ENCODE measurements at places on chromosomes 7 and 10.

DNA sequence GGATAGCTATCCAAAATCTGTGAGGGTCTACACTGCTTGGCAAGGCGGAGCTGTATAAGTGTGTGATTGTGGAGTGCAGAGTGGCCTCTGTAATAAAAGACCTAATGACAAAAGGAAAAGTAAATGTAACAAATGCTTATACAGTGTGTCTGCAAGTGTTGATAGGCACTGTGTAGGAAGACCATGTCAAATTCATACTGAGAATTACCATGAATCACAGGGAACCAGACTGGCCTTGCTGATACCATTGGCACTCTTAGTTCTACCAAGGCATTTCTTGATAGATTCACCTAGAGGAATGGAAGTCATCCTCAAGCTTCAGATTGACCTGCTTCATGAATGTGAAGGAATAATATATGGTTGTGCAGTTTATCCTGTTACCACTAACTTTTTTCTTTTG lies 58.8 kb downstream of the CYCS start:
- no peak for ATAC-seq

DNA sequence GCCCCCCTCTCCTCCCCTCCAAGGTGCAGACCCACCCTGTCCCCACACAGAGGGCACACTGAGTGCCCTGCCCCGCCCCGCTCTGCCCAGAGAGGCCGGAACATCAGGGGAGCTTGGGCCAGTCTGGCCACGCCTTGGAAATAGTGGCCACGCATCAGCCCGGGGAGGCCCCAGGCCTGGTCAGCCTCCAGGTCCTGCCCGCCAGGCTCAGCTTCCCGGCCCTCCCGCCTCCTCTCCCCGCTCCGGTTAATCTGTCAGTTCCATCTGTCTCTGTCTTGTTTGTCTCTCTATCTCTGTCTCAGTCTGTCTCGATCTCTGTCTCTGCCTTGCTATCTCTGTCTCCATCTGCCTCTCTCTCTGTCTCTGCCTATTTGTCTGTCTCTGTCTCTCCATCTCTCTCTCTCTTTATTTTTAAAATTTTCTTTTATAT lies 28.9 kb upstream of the TNRC18 start:
- ATAC-seq = no peak

DNA sequence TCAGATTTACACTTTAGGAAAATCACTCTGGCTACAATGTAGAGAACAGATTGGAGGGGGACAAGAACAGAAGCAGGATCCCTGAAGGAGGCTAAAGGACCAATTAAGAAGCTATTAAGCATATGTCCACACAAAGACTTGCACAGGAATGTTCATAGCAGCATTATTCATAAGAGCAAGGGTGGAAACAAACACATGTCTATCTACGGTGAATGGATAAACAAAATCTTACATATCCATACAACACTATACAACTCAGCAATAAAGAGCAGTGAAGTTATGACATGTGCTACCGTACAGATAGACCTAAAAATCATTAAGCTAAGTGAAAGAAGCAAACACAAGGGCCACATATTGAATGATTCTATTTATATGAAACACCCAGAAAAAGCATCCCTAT lies 10.4 kb downstream of the CHCHD3 start:
- no peak for ATAC-seq

- peak; percentile 35 for ATAC-seq
Measured at GRCh38 chr10:102419269-102420180, 940 bp upstream of the PSD start.

DNA sequence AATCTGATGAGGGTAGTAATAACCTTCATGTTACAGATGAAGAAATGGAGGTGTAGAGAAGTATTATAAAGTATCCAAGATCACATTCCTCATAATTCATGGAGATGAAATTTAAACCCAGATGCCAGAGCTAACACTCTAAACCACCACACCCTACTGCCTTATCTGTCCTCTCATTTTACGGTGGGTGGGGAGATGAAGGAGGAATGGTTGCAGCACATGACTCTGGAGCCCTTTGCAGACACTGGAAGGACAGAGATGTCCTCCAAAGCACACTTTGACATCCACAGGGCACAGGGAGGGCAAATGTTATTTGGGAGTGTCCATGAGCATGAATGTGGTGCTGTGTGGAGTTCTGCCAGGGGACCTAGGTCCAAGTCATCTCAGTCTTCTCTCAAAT lies 1.1 kb downstream of the PLEKHS1 start:
- ATAC-seq = no peak

GRCh38 chr7:44824894-44825526 lies 22.9 kb downstream of the H2AZ2 start:
- ATAC-seq = no peak

DNA sequence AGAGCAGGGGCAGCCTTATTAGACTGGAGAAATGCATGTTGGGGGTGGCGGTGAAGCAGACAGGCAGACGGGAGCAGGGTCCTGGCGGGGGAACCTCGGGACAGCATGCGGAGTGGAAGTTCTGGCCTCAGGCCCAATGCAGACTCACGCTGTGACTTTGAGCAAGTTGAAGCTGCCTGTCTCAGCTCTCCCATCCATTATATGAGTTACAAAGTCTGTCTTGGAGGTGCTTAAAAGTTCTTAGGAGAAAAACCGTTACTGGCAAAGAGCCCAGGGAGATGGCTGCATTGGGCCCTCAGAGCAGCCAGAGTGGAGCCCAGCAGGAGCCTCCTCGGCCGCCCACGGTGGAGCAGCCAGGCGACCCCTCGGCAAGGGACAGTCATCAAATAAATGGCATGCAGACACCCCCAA lies 509.5 kb downstream of the PLXNA4 start:
- ATAC-seq = no peak

DNA sequence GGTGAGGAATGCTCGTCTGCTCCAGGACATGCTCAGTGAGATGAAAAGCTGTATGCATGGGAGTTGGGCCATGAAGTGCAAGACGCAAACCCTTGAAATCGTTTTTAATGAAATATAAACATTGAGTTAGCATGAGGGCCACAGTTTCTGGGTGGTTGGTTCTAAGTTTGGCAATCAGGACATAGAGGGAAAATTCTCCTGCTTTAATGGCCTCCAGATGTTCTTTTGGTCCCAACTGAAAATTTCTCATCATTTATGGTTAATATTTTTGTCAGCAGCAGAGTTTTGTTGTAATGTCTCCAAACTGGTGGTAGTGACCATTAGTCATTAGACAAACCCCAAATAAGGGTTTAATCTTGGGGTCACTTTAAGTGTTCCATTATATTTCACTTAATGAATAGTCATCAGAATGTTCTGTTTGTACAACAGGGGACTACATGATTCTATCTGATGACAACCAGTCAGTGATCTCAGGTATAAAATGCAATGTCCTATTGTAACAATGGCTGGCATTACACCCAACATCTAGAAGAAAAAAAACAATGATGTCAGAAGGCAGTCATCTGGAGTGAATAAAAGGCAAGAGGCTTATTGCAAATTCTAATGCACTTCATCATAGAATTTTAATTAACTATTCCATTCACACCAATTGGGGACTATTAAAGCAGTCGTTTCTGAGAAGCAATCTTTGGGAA lies 197.4 kb downstream of the JCAD start:
- ATAC-seq = no peak

- ATAC-seq = no peak
Measured at GRCh38 chr7:37924491-37925041, 4.1 kb downstream of the EPDR1 start.

GRCh38 chr10:113104047-113104446 lies 154.0 kb downstream of the TCF7L2 start:
- peak; percentile 16 for ATAC-seq

DNA sequence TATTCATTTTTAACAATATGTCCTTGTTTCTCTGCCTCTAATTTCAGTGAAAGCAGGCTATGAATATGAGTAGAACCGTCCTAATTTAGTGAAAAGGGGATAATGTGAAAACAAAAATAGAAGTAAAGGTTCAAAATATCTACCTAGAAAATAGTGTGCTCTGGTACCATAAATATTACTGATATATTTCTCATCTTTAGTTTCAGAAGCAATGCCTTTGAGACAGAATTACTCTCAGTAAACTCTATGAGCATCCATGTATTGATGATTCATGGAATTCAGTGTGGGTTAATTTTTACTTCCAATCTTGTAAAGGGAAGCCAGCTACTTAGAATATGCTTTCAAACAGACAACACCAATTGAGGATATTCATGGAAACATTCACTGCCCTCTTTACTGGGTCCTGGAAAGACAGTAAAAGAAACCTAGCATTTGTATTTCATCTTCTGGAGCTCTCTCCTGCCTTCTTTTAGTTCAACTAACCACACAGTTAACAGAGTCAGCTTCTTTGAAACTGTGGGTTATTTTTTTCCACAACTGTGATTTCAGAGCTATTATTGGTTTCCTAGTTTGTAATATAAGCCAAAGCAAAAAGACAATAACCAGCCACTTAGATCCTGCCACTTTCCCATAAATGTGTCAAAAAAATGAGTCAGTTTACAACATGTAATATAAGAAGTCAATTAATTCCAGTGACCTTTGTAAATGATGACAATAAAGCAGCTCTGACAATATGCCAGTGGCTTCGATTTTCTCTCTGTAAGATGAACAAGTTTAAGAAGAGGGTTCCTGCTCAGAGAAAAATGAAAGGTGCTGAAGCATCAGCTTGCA lies 1.7 kb downstream of the LRRN3 start:
- no peak for ATAC-seq

DNA sequence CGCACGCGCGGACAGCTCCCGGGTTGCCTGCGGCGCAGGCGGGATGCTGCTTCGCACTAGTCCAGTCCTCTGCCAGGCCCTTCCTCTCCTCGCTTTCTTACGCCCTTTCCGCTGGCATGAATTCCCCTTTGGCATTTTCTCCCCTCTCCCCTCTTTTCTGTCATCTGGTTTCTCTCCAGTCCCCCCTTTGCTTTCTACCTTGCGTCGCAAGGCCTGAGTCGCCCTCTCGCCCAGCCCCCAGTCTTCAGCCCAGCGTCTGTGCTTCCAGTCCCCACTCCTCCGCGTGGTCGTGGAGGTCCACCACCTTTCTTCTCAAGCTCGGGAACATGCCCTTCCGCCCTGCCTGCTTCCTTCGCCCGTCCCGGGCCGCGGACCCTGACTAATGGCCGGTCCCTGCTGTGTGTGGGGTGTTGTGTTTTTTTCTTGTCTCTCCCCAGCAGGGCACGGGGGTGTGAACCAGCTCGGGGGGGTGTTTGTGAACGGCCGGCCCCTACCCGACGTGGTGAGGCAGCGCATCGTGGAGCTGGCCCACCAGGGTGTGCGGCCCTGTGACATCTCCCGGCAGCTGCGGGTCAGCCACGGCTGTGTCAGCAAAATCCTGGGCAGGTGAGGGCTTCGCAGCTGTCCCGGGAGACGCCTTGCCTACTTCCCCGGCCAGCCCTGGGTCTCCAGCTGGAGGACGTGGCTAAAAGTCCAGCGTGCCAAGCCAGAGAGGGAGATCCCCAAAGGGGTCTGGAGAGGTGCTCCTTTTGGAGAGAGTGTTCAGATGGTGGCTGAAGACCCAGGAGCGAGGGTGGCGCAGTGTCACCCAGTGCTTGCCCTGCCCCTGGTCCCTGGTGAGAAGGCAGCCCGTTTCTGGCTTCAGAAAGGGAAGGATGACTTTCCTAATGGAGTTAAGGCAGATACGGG lies 4.2 kb downstream of the PAX2 start:
- ATAC-seq = no peak

DNA sequence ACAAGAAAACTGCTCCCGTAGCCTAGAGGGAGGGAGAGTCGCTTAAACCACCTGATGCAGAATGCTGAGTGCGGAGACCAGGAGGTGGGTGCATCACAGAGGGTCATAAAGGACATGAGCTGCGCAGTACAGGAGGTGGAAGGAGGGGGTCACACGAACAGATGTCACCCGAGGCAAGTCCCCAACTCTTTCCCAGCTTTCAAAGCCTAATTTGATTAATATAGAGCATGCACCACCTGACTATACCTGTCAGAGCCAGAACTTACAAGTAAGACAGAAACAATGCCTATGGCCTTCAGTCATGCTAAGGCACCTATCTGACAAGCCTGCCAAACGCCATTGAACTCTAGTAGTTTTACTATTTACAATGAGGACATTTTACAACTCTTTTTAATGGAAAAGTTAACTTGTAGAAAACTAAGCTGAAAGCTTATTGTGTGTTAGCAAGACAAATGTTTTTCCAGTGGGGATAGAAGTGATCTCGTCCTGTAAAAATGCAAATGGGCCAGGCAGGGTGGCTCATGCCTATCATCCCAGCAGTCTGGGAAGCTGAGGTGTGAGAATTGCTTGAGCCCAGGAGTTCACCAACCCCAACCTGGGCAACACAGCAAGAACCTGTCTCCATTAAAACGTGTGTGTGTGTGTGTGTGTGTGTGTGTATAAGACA lies 1.1 kb upstream of the VOPP1 start:
- ATAC-seq = no peak

Measured in motor neuron (in vitro differentiated cells).